Natural killer cell treated with Interleukin-12 subunit alpha and Interleukin-12 subunit beta and Interleukin-15 and Interleukin-18, amount 100 ng/mL, for 72 hours (primary cell): ENCODE measurements at places on chromosomes 12 and 14.

DNA sequence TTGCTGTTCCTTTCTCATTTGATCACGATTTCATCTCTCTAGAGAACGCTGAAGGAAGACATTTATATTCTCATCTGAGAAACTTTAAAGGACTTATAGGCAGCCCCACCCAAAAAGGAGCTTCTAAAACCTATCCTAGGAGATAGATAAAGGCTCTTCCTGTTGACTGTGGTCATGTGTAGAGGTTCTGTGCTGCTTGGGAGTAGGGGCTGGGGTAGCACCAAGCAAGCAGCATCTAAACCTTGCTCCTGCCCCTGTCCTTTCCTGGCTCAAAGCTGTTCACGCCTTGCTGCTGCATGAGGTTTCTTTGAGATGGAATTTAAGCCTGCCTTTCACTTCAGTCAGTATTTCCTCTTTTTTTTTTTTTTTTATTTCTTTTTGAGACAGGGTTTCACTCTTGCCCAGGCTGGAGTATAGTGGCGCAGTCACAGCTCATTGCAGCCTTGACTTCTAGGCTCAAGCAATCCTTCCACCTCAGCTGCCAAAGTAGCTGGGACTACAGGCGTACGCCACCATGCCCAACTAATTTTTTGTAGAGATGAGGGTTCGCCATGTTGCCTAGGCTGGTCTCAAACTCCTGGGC lies 41.4 kb downstream of the RAB35 start:
- H3K27ac ChIP-seq, result peak overlapping the region; percentile 21
- no peaks in the 10 kb centered on the region for H3K4me1 ChIP-seq
- no peaks in the 10 kb centered on the region for H3K27me3 ChIP-seq
- no peak overlapping the region for H3K4me3 ChIP-seq
- no peak for DNase-seq

- H3K27me3 ChIP-seq, result peaks cover 6% of the 10 kb centered on the region
- H3K4me3 ChIP-seq, result no peak overlapping the region
- no peak for DNase-seq
- H3K27ac ChIP-seq, result no peak overlapping the region
- H3K36me3 ChIP-seq, result no peaks in the 10 kb centered on the region
These were observed 77.1 kb downstream of the STXBP6 start for GRCh38 chr14:24972844-24973243.

GRCh38 chr14:60777856-60778578 lies 43.5 kb downstream of the MNAT1 start:
- peaks cover 5% of the 10 kb centered on the region for H3K4me1 ChIP-seq
- no peaks in the 10 kb centered on the region for H3K36me3 ChIP-seq
- H3K27me3 ChIP-seq, result no peaks in the 10 kb centered on the region
- DNase-seq, result no peak

- H3K4me1 ChIP-seq, result peaks cover 11% of the 10 kb centered on the region
- H3K27ac ChIP-seq, result no peak overlapping the region
- H3K36me3 ChIP-seq, result no peaks in the 10 kb centered on the region
These were observed 97.2 kb downstream of the BCL11B start for GRCh38 chr14:99174770-99175319.

DNA sequence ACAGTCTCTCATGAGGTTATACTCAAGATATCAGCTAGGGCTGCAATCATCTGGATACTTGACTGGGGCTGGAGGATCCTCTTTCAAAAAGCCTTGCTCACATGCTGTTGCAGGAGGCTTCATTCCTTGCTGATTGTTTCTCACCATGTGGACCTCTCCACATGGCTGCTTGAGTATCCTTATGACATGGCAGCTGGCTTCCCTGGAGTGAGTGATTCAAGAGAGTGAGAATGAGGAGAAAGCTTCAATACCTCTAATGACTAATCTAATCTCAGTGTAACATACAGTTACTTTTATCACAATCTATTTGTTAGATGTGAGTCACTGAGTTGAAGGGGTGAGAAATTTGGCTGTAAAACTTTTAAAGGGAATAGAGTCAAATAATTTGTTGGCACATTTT lies 14.4 kb upstream of the SDR39U1 start:
- no peak overlapping the region for H3K27ac ChIP-seq
- peaks cover 13% of the 10 kb centered on the region for H3K36me3 ChIP-seq
- no peak for DNase-seq

DNA sequence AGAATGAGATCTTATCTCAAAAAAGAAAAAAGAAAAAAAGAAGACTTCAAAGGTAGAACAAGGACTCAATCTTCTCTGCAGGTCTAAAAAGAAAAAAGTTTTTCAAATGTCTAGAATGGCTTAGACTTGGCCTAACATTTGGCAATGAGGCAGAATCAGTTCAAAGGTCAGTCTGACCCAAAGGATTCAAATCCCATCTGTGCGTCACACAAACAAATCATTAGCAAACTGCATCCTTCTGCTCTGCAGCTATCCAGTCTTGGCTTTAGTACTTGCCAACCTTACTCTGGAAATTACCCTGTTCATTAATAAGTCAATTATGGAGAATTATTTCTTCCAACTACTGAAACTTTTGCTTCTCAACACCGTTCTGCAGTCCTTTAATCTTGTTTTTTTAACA lies 3.1 kb downstream of the YAF2 start:
- no peaks in the 10 kb centered on the region for H3K27me3 ChIP-seq
- no peak for DNase-seq

- no peak overlapping the region for H3K27ac ChIP-seq
- no peaks in the 10 kb centered on the region for H3K36me3 ChIP-seq
- no peak overlapping the region for H3K4me3 ChIP-seq
- no peaks in the 10 kb centered on the region for H3K4me1 ChIP-seq
- no peak for DNase-seq
These were observed 72.2 kb downstream of the DENND5B start for GRCh38 chr12:31518680-31519227.

GRCh38 chr12:124389725-124390441 lies 95.0 kb downstream of the RFLNA start:
- peak overlapping the region; percentile 36 for H3K4me3 ChIP-seq
- H3K27ac ChIP-seq, result no peak overlapping the region
- no peaks in the 10 kb centered on the region for H3K36me3 ChIP-seq
- peaks cover 15% of the 10 kb centered on the region for H3K4me1 ChIP-seq

DNA sequence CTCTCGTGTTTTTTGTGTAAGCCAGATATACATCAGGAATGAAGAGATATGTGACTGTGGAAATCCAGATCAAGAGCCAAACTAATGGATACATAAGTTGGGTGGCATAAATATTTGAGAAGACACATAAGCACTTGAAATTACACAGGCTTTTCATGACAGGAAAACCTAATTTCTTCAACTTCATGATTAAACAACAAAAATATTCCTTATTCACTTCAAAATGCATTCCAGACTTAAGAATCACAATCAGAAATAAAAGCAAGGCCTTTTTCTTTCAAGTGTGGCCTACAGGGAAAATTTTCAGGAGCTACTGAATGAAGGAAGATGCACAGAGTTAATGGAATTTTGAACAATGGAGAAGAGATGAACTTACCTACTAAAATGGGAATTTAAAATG lies 515.6 kb downstream of the FOXG1 start:
- no peaks in the 10 kb centered on the region for H3K36me3 ChIP-seq
- H3K27me3 ChIP-seq, result no peaks in the 10 kb centered on the region

DNA sequence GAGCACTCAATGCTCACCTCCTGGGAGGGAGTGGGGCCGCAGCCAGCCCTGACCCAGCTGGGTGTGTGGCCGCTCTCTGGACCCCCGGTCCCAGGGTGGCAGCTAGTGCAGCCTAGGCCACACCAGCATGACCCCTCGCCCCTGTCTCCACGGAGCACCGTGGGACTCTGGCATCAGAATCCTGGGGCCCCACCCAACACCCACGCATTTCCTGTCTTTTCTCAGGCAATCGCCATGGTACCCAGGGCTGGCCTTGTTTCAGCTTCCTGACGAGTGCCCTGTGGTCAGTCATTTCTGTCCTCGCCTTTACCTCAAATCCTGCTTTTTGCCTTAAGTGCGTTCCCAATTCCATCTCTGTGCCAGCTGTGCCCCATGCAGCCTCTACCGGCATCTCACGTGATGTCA lies 15.9 kb downstream of the PACS2 start:
- H3K36me3 ChIP-seq, result no peaks in the 10 kb centered on the region
- H3K27me3 ChIP-seq, result no peaks in the 10 kb centered on the region
- H3K4me3 ChIP-seq, result no peak overlapping the region
- DNase-seq, result no peak

DNA sequence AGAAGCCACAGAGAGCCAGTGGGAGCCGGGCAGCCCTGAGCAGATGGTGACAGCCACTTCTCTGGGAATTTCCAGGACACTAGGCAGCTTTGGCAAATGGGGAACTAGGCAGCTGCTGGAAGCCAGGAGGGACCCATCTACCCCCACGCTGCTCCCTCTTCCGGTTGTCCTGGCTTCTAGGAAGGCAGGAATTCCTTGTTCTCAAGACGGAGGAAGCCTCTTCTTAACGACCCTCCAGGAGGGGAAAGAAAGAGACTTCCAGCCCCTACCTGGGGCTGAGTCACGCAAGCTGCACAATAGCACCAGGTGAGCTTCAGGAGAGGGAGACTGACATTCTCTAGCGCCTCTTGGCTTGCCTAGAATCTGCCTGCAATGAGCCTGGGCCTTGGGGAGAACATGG lies 141.5 kb downstream of the ANO2 start:
- DNase-seq, result no peak
- no peaks in the 10 kb centered on the region for H3K36me3 ChIP-seq
- H3K4me1 ChIP-seq, result no peaks in the 10 kb centered on the region
- H3K4me3 ChIP-seq, result no peak overlapping the region
- peaks cover 33% of the 10 kb centered on the region for H3K27me3 ChIP-seq

- no peak overlapping the region for H3K4me3 ChIP-seq
- DNase-seq, result no peak
- peaks cover 4% of the 10 kb centered on the region for H3K4me1 ChIP-seq
- no peaks in the 10 kb centered on the region for H3K27me3 ChIP-seq
- no peaks in the 10 kb centered on the region for H3K36me3 ChIP-seq
- H3K27ac ChIP-seq, result no peak overlapping the region
These were observed 10.3 kb upstream of the ZNF740 start for GRCh38 chr12:53170215-53170614.

- H3K27ac ChIP-seq, result no peak overlapping the region
- no peaks in the 10 kb centered on the region for H3K36me3 ChIP-seq
- no peak for DNase-seq
These were observed 90.0 kb upstream of the CDKN3 start for GRCh38 chr14:54306806-54307205.

DNA sequence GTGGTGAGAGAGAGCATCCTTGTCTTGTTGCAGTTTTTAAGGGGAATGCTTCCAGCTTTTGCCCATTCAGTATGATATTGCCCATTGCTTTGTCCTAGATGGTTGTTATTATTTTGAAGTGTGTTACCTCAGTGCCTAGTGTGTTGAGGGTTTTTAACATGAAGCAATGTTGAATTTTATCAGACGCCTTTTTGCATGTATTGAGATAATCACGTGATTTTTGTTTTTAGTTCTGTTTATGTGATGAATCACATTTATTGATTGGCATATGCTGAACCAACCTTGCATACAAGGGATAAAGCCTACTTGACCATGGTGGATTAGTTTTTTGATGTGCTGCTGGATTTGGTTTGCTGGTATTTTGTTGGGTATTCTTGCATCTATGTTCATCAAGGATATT lies 302.3 kb upstream of the G2E3 start:
- no peak overlapping the region for H3K27ac ChIP-seq
- no peak overlapping the region for H3K4me3 ChIP-seq
- no peaks in the 10 kb centered on the region for H3K4me1 ChIP-seq
- no peaks in the 10 kb centered on the region for H3K27me3 ChIP-seq
- peaks cover 7% of the 10 kb centered on the region for H3K36me3 ChIP-seq

DNA sequence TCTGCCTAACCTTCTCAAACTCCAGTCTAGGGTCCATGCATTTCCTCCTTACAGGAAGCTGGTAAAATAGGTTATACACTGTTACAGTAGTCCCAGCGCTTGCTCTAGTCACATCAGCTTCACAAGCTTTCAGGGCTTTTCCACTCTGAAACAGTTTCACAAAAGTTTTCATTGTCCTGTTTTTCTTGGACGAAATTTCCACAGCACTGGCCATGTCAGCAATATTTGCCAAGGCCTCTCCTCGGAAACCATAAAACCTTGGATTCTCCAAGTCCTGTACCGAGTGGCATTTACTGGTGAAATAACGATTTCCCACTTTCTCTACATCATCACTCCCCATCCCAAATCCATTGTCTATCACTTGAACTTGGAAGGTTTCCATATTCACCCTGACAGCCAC lies 2.1 kb downstream of the MLH3 start:
- DNase-seq, result no peak
- H3K27me3 ChIP-seq, result no peaks in the 10 kb centered on the region
- no peak overlapping the region for H3K27ac ChIP-seq
- peaks cover 7% of the 10 kb centered on the region for H3K36me3 ChIP-seq
- peaks cover 47% of the 10 kb centered on the region for H3K4me1 ChIP-seq

GRCh38 chr14:58285132-58285531 lies 13.2 kb upstream of the ARID4A start:
- no peak overlapping the region for H3K4me3 ChIP-seq
- H3K36me3 ChIP-seq, result peaks cover 52% of the 10 kb centered on the region
- no peak for DNase-seq
- H3K27me3 ChIP-seq, result no peaks in the 10 kb centered on the region
- H3K27ac ChIP-seq, result peak overlapping the region; percentile 2

GRCh38 chr12:68012712-68013111 lies 23.5 kb downstream of the IFNG-AS1 start:
- H3K4me3 ChIP-seq, result no peak overlapping the region
- H3K27me3 ChIP-seq, result no peaks in the 10 kb centered on the region
- peaks cover 17% of the 10 kb centered on the region for H3K36me3 ChIP-seq
- H3K27ac ChIP-seq, result peak overlapping the region; percentile 63
- peaks cover 33% of the 10 kb centered on the region for H3K4me1 ChIP-seq

DNA sequence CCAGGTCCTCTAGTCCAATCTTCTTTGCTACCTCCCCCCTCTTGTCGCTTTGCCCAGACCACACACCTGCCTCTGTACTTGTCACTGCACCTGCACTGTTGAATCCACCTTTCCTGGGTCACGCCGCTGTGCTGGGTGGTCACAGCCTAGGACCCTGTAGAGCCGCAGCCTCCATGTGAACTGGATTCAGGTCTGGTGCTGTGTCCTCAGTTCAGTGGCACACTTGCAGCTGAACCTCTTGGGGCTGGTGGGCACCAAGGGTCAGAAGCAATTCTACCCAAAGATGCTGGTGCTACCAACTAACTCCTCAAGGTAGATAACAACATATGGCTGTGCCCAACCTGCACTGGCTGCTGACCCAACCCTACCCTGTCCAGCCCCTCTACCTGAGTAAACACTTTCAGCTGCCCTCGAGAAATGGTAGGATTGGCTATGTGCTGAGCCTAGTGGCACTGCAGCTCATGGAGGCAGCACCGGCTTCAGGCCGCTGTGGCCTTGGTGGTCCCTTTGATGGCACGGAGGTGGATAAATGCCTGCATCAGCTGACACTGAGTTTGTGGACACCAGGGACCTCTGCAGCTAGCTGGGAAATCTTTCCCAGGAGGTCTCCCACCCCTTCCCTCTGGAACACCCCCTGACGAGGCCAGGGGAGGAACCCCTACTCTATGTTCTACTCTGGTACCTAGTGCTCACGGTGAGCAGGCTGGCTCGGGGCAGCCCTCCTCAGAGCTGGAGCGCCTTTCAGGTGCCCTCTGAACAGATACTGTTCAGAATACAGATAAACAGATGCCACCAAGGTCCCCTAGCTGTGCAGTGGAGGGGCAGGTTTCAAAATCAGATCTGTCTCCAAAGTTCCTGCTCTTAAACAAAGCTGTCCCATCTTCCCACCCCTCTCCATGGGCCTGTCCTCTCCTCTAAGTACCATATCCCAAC lies 14.3 kb downstream of the AGAP2 start:
- H3K4me1 ChIP-seq, result peaks cover 11% of the 10 kb centered on the region
- no peaks in the 10 kb centered on the region for H3K27me3 ChIP-seq
- H3K4me3 ChIP-seq, result no peak overlapping the region
- H3K36me3 ChIP-seq, result peaks cover 13% of the 10 kb centered on the region
